ENCODE measurements at places on chromosomes 6 and 20.
A peak's percentile ranks its signal among the peaks of the same experiment; 100 is the strongest.

- no peak for DNase-seq
Measured at GRCh38 chr6:88722686-88723085, 240.7 kb downstream of the RNGTT start.

DNA sequence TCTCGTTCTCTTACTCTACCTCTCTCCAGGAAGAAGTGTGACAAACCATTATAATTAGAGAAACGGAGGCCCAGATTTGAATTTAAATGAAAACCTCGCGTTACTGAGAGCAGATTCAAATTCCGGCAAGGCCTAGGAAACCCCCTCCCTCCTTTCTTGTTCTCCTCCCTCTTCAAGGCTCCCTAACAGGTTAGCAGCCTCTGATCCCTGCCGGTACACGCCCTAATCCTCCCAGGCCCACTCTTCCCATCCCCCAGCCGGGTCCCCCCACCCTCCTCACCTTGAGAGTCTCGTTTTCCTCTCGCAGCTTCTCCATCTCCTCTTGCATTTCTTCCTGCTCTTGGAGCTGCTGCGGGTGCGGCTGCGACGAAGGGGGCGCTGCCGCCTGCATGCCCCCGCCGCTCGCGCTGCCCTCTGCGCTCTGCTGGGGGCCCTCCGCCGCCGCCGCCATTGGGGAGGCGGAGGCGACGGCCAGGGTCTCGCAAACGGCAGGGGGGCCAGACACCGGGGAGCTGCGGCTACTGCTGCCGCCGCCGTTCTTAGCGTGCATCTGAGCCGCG, 3.8 kb downstream of the MTCL3 start:
- DNase-seq: no peak

DNA sequence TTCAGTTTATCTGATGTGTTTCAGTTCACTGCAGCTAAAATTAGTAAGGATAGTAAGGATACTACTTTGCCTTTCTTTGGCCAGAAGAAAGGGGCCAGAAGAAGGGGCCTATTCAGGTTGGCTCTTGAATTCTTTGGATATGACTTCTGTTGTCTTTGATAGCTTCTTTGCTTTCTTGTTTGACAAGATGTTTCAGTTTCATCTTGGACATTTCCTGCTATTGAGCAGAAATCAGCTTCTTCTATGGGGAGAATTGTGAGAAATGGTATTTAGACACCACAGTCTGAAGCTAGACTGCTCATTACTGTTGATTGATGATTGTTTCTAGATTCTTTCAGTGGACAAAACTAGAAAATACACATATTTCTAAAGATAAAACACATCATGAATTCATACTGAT, 23.2 kb downstream of the L3MBTL3 start:
- DNase-seq: no peak

- peak; percentile 45 for DNase-seq
Measured at GRCh38 chr20:41166201-41167117, 29.1 kb downstream of the PLCG1 start.

- no peak for DNase-seq
Measured at GRCh38 chr6:45589367-45589766, 211.6 kb upstream of the SUPT3H start.

DNA sequence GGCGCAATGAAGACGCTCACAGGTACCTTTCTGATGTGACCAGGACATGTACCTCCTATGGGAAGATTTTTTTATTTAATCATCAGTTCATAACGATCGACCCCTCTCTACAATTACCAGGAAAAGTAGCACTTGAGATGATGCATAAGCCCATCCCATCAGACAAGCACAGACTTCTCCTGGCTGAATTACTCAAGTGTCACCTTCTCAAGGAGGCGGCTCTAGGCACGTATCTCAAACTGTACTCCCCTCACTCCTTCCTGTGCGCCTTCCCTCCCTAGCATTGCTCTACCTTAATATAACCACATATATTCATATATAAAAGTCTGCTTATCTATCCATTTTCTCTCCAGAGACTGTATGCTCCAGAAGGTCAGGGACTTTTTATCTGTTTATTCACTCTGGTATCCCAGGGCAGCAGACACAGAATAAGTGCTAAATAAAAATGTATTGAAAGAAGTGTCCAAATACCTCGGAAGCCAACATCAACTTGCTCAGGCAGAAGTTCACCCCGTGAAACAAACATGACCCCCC, 71.5 kb downstream of the CNKSR3 start:
- no peak for DNase-seq

DNA sequence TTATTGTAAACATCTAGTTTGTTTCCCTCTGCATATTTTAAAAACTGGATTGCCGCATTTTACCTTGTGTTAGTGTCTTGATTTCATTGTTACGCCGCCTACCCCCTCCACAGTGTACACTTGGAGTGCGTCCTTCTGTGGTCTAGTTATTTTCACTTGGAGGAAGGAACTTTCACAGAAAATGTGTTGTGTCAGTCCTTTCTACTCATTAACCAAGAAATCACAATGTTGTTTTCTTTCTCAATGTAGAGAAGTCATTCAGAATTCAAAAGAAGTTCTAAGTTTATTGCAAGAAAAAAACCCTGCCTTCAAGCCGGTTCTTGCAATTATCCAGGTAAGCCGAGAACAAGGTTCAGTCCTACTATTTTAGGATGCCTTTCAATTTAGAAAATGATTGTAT, 10.3 kb downstream of the MTHFD1L start:
- DNase-seq: no peak

GRCh38 chr6:116370760-116371119, at the start of gene DSE:
DSE (plus strand) TSS chr6:116370947; CDS start chr6:116399251, 28,304 bp downstream.
- DNase-seq: peak; percentile 94

All from sciatic nerve (tissue), 2 donors.